GM23248 (cell line): ENCODE measurements at places on chromosomes 5 and 9. TPM values are rescaled to one million over a fixed set of nuclear protein-coding genes. Genes with fewer than 3 reads are reported as not detected.
A peak's percentile ranks its signal among the peaks of the same experiment; 100 is the strongest.

The TNC gene
- polyA plus RNA-seq = 165 and 168 TPM in 2 replicates

DNA sequence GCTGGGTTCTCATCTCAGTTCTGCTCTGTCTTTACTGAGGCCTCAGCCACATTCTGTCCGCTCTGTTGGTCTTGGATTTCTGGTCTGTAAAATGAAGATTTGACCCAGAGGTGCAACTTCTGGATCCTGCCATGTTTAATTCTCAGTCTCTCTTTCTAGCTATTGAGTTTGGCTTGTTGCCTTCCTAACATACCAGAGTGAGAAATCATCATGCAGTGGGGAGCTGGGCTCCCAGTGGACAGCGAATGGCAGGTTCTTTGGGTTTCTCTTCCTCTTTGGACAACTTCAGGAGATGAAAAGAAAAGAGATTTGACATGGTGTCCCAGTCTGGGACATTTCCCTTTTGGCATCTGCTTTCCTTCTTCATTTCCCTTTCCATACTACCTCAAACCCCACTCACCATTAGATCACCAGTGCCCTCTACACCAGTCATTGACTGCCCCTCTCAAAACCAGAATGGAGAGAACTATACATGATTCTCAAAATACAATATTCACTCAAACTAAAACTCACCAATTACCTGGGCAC lies 334.7 kb downstream of the ACTL7B start:
- H3K36me3 ChIP-seq = no peaks in the 10 kb centered on the region
- H3K27ac ChIP-seq = no peak overlapping the region
- DNase-seq = peak; percentile 63
- no peak overlapping the region for H3K4me3 ChIP-seq
- no peaks in the 10 kb centered on the region for H3K27me3 ChIP-seq

- no peaks in the 10 kb centered on the region for H3K27me3 ChIP-seq
- no peak overlapping the region for H3K27ac ChIP-seq
- no peak for DNase-seq
- H3K4me3 ChIP-seq = no peak overlapping the region
- no peaks in the 10 kb centered on the region for H3K36me3 ChIP-seq
Observed at GRCh38 chr9:135332979-135333748, 146.4 kb upstream of the PPP1R26 start.

GRCh38 chr5:57749396-57749795 lies 266.8 kb upstream of the ACTBL2 start:
- no peak overlapping the region for H3K4me3 ChIP-seq
- no peaks in the 10 kb centered on the region for H3K27me3 ChIP-seq
- no peak overlapping the region for H3K27ac ChIP-seq
- peak; percentile 65 for DNase-seq
- H3K36me3 ChIP-seq = no peaks in the 10 kb centered on the region

- no peaks in the 10 kb centered on the region for H3K4me1 ChIP-seq
- no peaks in the 10 kb centered on the region for H3K27me3 ChIP-seq
- H3K36me3 ChIP-seq = no peaks in the 10 kb centered on the region
- no peak for DNase-seq
Observed at GRCh38 chr5:63155310-63155631, 576.7 kb downstream of the LRRC70 start.
